AG08395 (cell line): ENCODE measurements at places on chromosomes 13 and 19.
A peak's percentile ranks its signal among the peaks of the same experiment; 100 is the strongest.

- DNase-seq, result no peak
These were observed 5.8 kb downstream of the KASH5 start for GRCh38 chr19:49393881-49394280.

DNA sequence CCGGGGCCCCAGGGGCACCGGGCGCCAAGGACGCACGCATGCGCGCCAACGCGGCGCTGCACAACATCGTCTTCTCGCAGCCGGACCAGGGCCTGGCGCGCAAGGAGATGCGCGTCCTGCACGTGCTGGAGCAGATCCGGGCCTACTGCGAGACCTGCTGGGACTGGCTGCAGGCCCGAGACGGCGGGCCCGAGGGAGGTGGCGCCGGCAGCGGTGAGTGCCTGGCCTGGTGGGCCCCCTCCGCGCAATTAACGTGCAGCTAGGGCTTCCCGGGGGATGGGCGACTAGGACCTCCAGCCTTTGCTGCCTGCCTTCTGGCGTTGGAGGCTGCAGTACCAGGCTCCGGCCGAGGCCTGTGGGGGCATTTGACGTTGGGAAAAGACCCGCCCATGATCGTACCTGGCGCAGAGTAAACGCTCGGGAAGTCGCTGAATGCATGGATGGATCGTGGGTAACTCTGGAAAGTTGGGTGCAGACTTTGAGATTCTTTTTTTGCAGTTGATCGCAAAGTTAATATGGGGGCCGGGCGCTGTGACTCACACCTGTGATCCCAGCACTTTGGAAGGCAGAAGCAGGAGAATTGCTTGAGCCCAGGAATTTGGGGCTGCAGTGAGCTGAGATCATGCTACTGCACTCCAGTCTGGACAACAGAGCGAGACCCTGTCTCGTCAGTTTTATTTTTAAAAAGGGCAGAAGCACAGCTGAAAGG is 7.3 kb downstream of the APC2 start:
- DNase-seq, result no peak

DNA sequence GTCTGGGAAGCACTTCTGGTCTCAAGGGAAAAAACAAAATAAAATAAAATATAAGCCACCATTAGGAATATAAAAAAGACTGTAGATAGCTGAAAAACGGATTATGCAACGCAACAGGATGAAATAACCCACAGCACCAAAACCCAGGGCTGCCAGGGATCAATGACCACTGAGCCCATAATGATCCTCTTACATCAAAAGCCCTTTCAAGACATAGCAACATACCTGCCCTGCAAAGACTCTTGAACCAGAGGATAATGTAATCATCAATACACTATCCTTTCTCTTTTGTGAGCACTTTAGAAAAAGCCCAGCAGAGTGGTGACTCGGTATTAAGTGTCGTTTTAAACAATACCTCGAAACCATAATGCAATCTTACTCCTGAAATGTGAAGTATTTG is 235.0 kb upstream of the SOX21 start:
- no peak for DNase-seq

DNA sequence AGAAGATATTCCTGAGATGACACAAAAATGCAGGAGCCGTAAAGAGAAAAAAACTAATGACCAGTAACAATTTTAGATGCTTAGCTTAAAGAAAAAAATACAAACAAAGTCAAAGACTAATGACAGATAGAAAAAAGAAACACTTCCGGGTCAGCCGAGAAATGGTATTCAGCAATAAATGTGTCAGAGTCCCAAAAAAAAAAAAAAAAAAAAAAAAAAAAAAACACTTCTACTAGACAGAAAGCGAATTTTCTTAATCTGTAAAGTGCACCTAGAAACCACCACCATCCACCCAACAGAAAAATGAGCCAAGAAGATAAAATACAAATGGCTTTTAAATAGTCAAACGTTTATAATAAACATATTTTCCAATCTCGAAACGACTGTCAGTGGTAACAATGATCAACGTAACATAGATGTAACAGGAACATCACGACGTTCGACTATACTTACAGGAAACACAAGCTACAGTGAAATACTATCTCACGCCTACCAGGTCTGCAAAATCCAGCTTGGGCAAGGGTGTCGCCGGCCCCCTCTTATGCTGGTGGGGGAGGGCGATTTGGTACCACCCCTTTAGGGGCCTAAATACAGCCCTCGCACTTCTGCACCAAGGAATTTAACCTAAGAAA is 10.6 kb downstream of the ABHD17A start:
- DNase-seq, result no peak

- DNase-seq, result no peak
These were observed 8.8 kb downstream of the IGFL4 start for GRCh38 chr19:46031781-46032596.

DNA sequence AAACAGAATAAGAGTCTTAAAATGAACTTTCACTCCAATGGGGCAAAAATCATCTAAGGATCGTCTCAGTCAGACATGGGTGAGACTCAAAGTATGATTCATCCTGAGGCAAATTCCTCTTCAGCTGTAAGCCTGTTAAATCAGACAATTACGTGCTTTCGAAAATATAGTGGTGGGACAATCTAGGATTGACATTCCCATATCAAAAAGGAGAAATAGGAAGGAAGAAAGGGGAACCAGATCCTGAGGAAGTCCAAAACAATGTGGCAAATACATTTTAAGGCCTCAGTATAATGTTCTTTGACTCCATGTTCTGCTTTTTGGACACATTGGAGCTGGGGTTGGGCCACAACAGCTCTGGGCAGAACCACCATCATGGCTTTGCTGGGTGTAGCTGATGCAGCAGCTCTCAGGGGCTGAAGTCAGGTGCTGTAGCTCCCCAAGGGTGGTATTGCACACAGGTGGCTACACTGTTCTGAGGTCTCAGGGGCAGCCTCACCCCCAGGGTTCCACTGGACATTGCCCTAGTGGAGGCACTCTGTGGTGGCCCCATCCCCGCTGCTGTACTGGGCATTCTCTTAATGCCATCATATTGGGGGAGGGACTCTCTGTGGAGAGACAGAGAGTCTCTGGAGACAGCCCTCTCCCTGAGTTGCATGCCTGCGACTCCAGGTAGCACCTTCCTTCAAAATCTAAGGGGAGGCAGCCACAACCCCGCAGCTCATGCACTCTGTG is 5.7 kb upstream of the FPR3 start:
- DNase-seq, result no peak

GRCh38 chr13:43584751-43585150 is 202.0 kb downstream of the ENOX1 start:
- no peak for DNase-seq

GRCh38 chr19:47309608-47310007 is at the start of gene C5AR1:
C5AR1 (plus strand) TSS chr19:47309861; CDS start chr19:47309896, 35 bp downstream.
- no peak for DNase-seq

GRCh38 chr19:35740108-35740422 is 2.2 kb downstream of the IGFLR1 start:
- no peak for DNase-seq

GRCh38 chr19:29535984-29536508 is 10.3 kb downstream of the VSTM2B start:
- no peak for DNase-seq

GRCh38 chr13:19845758-19846157 is 17.7 kb downstream of the ZMYM5 start:
- DNase-seq, result peak; percentile 92

- no peak for DNase-seq
These were observed 24.8 kb downstream of the MAST3 start for GRCh38 chr19:18122424-18122823.

DNA sequence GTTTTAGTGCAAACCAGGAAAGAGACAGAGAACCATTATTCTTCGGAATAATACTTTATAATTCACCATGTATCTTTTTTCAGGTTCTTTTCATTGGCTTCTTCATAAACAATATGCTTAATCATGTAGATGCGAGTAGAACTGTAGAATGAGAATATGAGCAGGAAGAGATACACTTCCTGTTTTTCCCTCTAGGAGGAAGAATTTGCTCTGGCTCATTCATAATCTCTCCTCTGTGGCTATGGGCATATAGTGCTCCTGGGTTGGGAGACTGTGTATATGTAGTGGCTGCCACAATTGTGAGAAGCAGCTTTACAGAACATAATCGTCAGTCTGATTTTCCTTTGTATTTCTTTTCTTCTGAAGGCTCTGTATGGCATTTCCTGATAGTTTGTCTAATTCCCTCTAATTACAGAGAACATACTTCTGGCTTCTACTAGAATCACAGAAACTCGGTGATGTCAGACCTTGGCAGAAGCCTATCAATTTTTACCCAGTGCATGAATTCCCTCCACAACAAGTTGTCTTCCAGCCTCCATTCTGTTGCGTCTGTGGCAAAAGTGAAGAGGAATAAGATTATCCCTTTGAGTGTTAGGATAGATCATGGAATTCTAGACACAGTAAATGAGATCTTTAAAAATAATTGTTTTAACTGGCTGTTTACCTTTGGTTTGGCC is 2.9 kb upstream of the DCLK1 start:
- DNase-seq, result no peak

GRCh38 chr19:54923276-54923675 is 17.3 kb downstream of the NCR1 start:
- DNase-seq, result no peak

GRCh38 chr19:49889687-49890348 is 6.9 kb downstream of the IL4I1 start:
- peak; percentile 50 for DNase-seq

DNA sequence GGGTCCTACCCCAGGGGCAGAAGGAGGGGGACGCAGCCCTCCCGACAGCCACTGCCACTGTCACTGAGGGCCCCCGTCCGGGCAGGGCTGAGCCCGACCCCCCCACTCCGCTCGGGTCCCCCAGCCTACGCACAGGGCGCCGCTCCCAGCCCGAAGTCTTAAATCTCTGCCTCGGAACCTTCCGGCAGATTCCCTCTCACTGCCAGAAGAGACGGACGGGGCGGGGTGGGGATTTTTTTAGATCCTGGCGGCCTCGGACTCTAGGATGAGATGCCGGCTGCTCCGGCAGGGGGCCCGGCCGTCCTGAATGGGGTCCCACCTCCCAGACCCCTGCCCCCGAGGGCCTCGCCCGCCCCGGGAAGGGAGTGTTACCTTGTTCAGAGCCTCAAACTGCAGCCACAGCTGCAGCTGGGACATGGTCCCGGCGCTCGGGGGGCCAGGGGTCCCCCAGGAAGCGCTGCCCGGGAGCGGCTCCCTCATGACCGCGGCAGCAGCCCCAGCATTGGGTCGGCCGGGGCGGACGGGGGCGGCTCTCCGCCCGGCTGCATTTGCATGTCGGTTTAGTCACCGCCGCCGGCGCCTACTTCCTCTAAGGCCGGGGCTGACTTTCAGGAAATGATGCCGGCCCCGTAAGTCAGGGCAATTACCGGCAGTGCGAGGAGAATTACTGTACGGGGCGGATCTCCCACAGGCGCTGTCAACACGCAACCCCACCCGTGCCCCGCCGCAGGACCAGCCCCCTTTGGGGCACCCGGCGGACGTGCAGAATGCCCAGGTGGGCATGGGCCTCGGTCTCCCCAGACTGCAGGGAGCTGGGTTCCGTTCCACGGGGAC is 28.1 kb downstream of the GPX4 start:
- DNase-seq, result peak; percentile 85

DNA sequence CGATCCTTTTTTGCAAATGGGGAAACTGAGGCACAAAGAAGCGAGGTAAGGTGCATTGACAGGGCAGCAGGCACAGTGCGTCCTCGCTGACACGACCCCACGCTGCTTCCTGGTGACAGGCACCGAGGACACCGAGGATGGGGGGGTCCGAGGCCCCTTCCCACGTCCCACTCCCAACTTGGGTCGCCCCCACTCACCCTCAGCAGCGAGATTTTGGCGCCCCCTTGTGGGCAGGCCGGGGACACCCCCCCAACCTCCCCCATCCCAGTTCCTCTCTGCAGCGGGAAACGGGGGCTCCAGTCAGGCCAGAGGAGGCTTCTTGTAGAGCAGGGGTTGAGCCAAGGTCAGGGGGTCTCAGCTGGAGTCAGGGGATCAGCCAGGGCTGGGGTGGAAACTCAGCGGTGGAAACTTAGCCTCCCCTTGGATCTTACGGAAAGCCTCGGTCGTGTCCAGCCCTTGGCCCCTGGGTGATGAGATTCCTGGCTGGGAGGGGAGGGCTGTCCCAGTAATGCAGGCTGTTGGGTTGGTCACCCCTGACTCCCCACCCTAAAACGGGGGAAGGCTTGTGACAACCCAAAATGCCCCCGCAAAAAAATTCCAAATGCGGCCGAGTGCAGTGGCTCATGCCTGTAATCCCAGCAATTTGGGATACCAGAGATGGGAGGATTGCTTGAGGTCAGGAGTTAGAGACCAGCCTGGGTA is 8.2 kb downstream of the SMIM24 start:
- peak; percentile 54 for DNase-seq

DNA sequence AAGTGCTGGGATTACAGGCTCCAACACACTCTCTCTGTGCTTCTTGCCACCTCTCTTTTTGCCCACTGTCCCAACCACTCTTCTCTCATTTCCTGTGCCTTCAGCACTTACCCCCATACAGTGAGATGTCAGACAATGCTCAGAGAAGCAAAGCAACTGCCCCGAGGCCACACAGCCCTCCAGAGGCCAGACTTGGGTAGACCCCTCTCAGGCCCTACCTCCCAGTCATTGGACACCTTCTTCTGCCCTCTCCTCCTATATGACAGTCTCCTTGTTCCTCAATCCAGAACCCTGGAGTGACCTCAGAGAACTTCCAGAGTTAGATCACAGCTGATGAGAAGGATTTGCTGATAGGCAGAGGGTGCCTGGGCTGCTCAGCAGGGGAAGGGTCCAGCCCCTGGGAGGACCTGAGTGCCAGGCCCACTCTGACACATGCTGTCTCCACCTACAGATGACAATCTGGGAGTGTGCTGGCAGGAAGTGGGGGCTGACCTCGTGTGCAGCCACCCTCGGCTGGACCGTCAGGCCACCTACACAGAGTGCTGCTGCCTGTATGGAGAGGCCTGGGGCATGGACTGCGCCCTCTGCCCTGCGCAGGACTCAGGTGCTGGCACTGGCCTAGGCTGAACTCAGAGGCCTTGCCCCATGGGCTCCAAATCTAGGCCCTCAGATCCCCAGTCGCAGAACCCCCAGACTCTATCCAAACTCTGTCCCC is 24.4 kb downstream of the LTBP4 start:
- DNase-seq, result no peak

DNA sequence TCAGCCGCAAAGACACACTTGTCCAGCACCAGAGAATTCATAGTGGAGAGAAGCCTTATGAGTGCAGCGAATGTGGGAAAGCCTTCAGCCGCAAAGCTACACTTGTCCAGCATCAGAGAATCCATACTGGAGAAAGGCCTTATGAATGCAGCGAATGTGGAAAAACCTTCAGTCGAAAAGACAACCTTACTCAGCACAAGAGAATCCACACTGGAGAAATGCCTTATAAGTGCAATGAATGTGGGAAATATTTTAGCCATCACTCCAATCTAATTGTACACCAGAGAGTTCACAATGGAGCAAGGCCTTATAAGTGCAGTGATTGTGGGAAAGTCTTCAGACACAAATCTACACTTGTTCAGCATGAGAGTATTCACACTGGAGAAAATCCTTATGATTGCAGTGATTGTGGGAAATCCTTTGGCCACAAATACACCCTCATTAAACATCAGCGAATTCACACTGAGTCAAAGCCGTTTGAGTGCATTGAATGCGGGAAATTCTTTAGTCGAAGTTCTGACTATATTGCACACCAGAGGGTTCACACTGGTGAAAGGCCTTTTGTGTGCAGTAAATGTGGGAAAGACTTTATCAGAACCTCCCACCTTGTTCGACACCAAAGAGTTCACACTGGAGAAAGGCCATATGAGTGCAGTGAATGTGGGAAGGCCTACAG is 6.8 kb downstream of the ZNF134 start:
- no peak for DNase-seq
